OCI-M1 (cell line): ENCODE measurements at places on chromosomes 4 and X.

DNA sequence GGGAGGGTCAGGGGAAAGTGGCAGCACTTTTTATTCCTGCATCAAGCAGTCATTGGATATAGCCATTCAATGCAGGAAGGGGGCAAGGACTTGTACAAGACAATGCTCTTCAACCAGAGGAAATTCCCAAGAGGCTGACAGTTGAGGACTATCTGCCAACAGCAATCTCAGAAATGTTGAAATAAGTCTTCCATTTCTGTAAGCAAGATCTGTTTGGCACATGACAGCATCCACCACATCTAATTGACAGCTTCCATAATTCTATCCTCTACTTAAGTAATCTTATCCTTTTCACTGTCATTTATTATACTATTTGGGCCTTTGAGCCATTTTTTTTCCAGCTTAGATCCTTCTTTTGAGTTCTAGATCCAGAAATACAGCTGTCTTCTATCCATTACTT, 110.7 kb downstream of the CFAP299 start:
- no peak for DNase-seq

DNA sequence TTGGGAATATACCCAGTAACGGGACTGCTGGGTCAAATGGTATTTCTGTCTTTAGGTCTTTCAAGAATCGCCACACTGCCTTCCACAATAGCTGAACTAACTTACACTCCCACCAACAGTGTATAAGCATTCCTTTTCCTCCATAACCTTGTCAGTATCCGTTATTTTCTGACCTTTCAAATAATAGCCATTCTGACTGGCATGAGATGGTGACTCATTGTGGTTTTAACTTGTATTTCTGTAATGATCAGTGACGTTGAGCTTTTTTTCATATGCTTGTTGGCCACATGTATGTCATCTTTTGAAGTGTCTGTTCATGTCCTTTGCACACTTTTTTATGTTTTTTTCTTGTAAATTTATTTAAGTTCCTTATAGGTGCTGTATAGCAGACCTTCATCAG, 81.2 kb downstream of the ADAM29 start:
- peak; percentile 83 for DNase-seq

- no peak for DNase-seq
Measured at GRCh38 chrX:2934715-2935710, 5.9 kb upstream of the ARSD start.

DNA sequence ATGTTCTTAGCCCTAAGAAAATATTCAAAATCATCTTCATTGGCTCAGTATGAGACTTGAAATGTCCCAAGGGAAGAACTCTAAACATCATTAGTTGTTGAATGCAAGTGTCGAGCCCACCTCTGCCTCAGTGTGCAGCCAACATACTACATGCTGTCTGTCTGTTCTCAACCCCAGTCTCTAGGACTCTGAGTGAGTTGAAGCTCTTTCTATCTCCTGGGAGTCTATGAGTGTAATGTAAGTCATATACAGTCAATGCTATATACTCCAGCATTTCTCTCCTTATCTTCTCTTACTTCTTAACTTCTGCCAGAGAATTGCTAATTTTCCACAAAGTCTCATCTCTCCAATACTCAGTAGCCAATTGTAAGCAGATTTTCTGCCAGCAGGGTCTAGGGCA, 61.3 kb downstream of the SPATA18 start:
- no peak for DNase-seq

DNA sequence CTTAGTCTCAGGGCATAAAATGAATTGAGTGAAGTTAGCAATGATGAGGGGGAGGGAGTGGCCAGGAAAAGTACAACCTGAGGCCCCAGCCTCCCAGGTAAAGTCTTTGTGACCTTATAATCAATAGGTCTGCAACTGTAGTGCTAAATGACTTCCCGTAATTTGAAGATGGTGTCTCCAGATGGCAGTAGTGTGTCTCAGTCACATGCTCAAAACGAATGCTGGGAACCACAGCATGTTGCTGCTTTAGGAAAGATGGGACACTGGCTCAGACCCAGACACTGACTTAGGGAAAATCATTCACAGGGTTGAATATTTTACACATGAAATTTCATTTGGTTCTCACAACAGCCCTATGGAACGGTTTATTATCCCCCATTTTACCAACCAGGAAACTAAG, 10.3 kb downstream of the SRPX2 start:
- peak; percentile 53 for DNase-seq

GRCh38 chrX:39577206-39577984, 520.4 kb downstream of the BCOR start:
- DNase-seq = no peak

DNA sequence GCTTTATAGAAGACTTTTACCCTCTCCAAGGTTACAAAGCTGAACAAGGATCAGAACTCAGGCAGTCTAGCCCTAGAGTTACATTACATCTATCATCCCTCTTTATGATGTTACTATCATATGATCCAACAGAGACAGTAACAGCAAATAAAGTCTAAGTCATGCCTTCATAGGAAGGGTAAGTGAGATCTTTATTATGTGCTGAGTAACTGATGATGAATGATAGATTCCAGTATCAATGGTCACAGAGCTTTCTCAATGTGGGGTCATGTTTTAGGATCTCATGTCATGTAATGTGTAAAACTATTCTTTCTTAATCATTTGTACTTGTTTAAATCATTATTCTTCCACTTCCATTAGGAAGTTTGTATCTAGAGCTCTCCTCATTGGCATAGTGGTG, 22.8 kb downstream of the ELOVL6 start:
- DNase-seq = no peak

DNA sequence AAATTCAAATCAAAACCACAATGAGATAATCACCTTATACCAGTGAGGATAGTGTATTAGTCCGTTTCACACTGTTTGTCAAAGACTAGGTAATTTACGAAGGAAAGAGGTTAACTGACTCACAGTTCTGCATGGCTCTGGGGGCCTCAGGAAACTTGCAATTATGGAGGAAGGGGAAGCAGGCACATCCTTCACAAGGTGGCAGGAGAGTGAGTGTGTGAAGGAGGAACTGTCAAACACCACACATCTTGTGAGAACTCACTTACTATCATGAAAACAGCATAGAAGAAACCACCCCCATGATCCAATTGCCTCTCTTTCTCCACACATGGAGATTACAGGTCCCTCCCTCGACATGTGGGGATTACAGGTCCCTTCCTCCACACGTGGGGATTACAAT, 54.7 kb upstream of the TRPC5 start:
- DNase-seq = no peak

DNA sequence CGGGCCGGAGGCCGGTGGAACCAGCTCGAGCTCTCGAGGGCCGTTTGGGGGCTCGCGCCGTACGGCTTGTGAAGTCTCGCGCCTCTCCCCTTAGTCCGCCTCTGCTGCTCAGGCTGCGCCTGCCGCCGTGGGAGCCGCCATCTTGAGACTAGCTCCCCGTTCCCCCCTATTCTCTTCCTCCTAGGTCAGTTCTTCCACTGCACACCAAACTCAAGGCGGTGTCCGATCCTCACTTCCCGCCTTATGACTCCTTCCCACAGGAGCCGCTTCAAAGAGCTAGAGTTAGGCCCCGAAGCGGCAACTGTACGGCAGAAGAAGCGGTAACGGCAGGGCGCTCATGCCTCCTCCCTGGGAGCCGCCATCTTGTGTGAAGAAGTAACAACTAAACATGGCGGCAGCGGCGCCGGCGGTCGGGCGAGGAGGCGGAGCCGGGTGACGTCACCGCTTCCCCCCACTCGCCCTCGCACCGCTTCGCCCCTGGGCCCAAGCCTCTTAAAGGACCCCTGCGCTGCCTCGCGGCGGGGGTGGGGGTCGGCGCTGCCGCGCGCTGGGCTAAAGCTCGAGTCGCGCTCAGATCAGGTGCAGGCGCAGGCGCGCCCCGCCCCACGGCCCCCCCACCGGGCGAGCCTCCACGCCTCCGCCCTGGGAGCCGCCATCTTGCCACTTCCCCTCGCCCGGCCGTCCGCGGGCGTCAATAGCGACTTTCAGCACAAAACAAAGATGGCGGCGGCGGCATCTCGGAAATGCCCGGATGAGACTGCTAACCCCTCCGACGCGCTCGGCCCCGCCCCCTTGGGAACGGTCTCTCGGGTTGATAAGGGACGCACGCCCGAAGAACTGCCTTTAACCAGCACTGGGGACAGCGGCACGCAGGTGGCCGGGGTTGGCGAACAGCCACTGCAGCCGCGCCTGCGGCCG, at the start of gene HCFC1:
Gene HCFC1 (minus strand): TSS at position 369 of the 918 bp plus-strand sequence. CDS start 978 bp downstream, outside the sequence.
- peak; percentile 96 for DNase-seq

DNA sequence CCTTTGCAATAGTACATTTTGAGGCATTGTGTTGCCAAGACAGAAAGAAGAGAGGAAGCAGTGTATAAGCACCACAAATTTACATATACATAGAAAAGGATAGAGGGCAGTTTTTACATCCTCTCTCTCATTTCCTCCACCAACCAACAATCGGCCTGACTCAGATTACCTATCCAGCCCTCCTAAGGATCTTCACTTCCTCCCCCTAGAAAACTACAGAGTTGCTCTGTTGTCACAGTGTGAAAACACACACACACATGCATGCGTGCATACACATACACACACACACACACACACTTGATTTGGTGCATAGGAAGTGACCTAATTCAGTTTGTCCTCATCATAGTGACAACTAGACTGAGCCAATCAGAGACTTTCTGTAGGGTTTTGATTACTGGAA, 98.8 kb upstream of the SPRY1 start:
- DNase-seq = no peak

- DNase-seq = no peak
Measured at GRCh38 chr4:10354746-10355145, 102.5 kb downstream of the ZNF518B start.

DNA sequence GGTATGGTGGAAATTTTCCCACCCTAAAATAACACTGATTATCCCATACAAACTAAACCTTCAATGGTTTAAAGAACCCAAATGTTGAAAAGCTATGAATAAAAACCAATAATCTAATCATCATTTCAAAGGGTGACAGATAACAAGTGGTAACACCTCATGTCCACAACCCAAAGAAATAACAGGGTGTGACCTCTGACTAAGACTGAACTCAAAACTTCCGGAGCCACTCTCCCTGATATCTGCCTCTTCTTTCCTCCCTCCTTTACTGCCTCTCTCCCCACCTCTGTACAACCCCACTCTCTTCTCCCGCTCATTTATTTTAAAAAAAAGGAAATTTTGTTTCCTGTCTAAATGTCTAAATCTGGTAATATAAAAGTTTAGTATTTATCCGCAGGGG, 11.5 kb downstream of the FBXW7 start:
- DNase-seq = no peak

DNA sequence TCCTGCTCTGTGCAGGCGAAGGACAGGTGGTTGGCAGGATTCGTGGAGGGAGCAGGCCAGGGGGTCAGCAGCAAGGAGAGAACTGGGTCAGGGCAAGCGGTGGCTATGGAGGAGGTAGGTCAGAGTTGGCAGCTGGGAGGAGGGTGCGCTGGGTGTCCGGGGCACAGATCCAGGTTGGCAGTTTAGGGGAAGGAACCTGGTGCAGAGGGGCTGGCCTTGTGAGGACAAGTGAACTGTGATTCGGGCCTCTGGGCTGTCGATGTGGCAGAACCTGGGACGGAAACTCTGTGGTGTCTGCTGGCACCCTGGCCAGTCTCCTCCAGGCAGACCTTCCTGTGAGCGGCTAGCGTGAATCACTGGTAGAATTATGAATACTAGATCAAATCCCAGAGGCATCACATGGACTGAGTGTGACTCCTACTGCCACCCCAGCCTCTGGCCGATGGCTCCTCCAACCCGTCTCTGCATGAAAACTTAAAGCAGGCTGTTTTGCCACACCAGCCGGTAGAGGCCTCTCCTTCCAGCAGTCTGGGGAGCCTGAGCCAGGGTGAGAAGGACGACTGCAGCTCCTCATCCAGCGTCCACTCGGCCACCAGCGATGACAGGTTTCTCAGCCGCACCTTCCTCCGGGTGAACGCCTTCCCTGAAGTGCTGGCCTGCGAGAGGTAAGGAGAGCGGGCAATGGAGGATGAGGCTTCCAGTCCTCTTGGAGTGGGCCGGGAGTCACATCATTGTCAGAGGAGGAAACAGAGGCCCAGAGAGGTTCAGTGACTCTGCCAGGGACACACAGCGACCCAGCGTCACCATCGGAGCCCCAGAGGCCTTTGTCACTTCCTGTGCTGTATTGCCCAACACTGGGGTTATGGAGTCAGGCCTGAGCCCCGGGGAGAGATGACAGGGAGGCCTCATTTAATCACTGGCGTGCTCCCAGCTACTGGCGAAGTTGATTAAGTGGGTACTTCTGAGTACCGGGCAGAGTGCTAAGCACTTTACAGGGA, 20.3 kb downstream of the EVC start:
- no peak for DNase-seq

DNA sequence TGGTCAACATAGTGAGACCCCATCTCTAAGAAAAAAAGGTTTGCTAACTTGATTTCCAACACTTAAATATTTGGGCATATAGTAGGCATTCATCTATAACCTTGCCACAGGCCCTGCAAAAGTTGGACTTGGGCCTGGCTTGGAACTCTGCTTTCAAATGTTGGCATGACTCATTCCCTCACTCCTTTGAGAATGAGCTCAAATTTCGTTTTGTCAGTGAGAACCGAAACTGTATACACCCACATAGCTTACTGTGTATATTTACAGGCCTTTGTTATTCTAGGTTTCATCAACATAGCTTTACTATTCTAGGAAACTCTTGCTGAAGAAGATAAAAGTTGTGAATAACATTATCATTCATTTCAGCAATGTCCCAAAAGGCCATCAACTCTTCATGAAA, 88.7 kb upstream of the ELOVL6 start:
- DNase-seq = peak; percentile 51

DNA sequence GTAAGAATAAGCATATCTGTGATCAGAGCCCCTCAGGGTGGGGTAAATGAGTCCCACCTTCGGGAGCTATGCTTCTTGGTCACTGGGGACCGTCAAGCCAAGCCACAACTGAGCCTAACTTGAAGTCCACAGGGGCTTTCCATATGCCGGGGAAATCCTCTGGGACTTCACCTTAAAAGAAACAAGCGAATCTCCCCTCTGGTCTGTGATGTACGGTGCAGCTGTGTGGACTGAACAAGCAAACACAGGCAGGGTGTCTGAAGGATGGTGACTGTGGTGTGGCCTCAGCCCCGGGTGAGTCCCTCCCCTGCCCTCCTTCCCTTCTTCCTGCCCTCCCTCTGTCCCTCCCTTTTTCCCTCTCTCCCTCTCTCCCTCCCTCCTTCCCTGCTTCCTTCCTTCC, 29.7 kb upstream of the PPP2R2C start:
- no peak for DNase-seq

DNA sequence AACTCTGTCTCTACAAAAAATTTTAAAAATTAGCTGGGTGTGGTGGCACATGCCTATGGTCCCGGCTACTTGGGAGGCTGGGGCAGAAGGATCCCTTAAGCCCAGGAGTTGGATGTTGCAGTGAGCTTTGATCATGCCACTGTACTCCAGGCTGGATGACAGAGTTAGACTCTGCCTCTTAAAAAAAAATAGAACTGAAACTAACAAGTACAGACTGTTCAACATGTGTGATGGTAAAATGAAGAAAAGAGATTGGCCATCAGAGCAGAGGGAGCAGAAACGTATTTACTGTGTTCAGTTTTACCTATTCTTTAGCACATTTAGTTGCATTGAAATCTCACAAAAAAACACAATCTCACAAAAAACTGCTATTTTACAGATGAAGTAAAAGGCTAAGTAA, 77.9 kb upstream of the NAP1L5 start:
- DNase-seq = no peak
